Hematopoietic multipotent progenitor cell (in vitro differentiated cells): ENCODE measurements at places on chromosomes 5 and 9. TPM values are rescaled to one million over a fixed set of nuclear protein-coding genes. Genes with fewer than 3 reads are reported as not detected.

Gene CNTLN
- 8.3 TPM for total RNA-seq

Gene LYSMD3
- total RNA-seq = 5.9 TPM

Gene SLC6A7
- total RNA-seq = under 0.01 TPM

Gene MUSK
- total RNA-seq = not detected

Gene SPATA31C1
- total RNA-seq = under 0.01 TPM

Gene RNF224
- not detected for total RNA-seq

Gene CBY3
- total RNA-seq = 1.3 TPM

Gene CETN3
- total RNA-seq = 0.54 TPM
